T-cell (primary cell): ENCODE measurements at places on chromosomes 4 and X.

GRCh38 chr4:20570981-20571715 is 129.1 kb upstream of the PACRGL start:
- DNase-seq: no peak

GRCh38 chr4:47486231-47486673 is 1.2 kb downstream of the ATP10D start:
- no peak for DNase-seq

GRCh38 chr4:140071806-140072205 is 82.2 kb downstream of the MAML3 start:
- peak; percentile 68 for DNase-seq

DNA sequence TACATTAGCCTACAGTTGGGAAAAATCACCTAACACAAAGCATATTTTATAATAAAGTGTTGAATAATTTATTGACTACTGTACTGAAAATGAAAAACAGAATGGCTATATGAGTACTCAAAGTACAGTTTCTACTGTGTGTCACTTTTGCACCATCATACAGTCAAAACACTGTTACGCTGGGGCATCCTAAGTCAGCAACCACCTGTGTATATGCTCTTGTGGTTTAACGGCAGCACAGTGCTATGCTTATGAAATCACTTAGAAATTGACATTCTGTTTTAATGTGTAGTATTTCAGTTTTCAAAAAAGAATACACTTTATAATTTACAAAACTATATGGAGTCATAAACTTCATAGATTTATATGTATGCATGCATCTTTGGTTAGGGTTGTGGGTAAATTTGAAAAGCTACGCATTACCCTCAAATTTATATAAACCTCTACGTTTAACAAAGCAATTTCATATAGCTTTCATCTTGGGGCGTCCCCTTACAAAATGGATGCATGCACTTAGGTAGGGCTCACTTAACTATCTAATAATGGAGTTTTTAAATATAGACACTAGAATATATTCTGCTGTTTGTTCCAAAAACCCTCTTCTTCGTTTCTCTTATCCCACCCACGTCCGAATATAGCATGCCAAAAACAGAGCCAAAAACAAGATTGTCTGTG is 690 bp upstream of the NEIL3 start:
- no peak for DNase-seq

DNA sequence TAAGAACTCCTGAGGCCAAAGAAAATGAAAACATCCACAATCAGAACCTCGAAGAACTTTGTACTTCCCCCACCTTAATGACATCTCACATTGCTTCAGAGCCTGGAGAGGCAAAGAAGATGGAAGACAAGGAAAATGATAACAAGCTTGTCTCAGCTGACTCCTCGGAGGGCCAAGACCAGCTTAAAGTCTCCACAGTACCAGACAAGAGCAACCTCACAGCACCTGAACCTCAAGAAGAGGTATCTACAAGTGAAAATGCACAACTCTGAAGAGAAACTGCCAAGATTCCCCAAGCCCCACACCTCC is 97.5 kb downstream of the HNRNPD start:
- DNase-seq: no peak

GRCh38 chrX:65993915-65994460 is 45.9 kb downstream of the VSIG4 start:
- no peak for DNase-seq

- no peak for DNase-seq
Measured at GRCh38 chrX:57821703-57822387, 88.4 kb downstream of the ZXDA start.

- no peak for DNase-seq
Measured at GRCh38 chrX:148893395-148893794, 393.0 kb downstream of the AFF2 start.

- no peak for DNase-seq
Measured at GRCh38 chr4:94302191-94302590, 40.4 kb downstream of the HPGDS start.

GRCh38 chr4:56465599-56466295 is 1.7 kb upstream of the SRP72 start:
- DNase-seq: no peak

DNA sequence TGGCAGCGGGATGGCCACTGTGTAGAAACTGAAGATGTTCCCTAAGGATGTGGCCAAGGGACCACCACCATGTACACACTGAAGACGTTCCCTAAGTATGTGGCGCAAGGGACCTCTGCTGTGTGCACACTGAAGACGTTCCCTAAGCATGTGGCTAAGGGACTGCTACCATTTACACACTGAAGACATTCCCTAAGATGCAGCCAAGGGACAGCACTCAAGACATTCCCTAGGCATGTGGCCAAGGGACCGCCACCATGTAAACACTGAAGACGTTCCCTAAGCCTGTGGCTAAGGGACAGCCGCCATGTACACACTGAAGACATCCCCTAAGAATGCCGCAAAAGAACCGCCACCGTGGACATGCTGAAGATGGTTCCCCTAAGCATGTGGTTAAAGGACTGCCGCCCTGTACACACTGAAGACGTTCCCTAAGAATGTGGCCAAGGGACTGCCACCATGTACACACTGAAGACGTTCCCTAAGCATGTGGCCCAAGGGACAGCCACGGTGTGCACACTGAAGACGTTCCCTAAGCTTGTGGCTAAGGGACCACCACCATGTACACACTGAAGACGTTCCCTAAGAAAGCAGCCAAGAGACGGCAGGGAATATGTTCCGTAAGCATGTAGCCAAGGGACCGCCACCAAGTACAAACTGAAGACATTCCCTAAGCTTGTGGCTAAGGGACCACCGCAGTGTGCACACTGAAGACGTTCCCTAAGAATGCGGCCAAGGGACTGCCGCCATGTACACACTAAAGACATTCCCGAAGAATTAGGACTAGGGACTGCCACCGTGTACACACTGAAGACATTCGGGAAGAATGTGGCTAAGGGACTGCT is 43.3 kb downstream of the DHRSX start:
- no peak for DNase-seq

DNA sequence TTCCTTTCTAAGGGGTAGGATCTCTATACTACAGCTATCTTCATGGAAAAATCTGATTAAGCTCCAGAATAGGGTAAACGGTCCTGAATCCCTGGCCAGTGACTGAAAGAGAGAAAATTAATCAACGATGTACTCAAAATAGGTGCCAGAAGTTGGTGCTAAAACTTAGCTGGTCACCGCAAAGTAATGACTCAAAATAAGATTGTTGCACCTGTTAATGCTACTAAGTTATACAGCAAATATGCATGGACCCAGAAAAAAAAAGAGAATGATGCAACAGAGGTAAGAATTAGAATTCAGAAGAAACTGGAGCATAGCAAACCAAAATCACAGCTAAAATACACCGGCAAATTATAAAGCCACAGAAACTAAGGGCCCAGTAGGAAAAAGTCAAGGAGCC is 239.7 kb upstream of the FAM241A start:
- no peak for DNase-seq
